ENCODE measurements at places on chromosomes 6 and 20.

- DNase-seq: no peak
Measured at GRCh38 chr6:71589254-71589653, 297.1 kb upstream of the RIMS1 start.

DNA sequence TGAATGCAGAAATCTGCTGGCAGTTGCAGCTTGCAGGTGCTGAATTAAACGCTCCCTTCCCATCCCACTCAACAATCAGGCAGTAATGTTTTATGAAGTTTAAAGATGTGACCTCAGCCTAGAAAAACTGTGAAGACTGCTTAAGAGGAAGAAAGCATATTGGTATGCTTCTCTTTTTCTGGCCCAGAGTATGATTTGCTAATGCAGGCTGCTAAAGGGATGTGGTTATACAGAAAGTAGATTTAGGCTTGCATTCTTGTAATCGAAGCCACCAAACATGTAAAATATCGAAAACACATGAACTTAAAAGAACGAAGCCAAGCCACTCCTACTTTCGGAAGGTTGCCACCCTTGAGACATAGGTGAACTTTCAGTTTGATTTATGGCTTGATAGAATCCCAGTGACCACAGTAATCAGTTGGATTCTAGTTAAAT, 40.7 kb downstream of the MAP3K5 start:
- DNase-seq: no peak

DNA sequence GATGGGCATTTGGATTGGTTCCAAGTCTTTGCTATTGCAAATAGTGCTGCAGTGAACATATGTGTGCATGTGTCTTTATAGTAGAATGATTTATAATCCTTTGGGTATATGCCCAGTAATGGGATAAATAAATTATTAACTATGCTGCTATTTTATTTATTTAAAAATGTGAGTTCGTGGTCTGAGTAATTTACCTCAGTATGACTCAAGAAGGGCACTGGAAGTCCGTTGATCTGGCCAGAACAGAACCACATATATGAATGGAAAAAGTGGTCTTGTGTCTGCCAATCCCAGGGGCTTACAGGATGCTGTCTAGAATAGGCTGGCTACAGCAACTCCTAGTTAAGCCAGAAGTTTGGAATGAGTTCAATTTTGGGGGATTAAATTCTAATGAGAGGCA, 27.6 kb upstream of the HLA-C start:
- no peak for DNase-seq

DNA sequence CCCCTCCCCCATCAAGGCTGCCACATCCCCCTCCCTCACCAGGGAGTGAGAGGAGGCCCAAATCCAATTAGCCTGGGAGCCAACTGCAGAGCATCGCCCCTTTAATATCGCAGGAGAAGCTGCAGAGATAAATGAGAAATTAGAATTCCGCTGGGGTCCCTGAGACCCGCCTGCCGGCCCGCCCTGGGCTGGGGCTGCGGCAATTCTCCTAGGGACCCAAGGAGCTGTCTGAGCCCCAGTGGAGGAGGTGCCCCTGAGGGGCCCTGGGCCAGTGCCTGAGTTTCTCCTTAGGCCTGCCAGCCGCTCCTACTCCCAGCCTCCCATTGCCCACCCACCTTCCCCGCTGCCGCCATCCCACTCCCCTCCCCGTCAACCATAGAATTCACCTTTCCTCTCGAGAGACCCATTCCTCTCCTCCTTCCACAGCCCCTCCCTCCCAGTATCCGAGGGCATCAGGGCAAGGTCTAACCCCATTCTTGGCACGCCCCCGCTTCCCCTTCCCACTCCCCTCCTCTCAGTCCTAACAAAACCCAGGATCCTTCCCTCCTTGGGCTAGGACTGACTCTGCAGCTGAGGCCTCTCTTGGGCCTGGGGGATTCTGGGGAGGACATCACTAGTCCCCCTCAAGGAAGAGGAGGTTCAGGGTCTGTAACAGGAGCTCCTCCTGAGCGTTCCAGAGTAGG, 20.0 kb upstream of the CDH22 start:
- DNase-seq: no peak

- DNase-seq: no peak
Measured at GRCh38 chr20:38665094-38665493, 59.2 kb upstream of the SLC32A1 start.

All from CD8-positive, alpha-beta memory T cell (primary cell).